ENCODE measurements at places on chromosomes 16 and 17. TPM values are rescaled to one million over a fixed set of nuclear protein-coding genes. Genes with fewer than 3 reads are reported as not detected.

GRCh38 chr16:69013991-69014390 lies 91.5 kb upstream of the HAS3 start:
- no peak for DNase-seq

DNA sequence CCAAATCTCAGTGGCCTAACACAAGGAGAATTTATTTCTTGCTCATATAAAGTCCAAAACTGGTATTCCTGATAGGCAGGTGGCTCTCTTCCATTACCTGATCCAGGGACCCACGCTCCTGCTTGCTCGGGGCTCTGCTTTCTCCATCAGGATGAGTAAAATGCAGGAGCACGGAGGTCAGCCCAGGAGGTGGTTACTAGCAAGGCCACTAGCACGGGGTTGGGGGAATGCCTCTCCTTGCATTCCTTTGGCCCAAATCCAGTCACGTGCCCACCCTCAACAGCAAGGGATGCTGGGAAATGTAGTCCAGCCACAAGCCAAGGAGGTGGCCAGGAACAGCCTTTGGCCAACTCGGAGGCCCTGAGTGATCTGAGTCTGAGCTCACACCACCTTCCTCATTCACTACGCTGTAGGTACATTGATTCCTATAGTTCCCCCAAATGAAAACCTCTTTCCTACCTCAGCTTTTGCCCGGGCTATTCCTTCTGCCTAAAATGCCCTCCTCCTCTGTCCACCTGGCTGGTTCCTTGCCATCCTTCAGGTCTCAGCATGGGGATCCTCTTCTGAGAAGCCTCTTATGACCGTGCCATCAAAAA lies 38.3 kb upstream of the HAPSTR1 start:
- DNase-seq: no peak

GRCh38 chr16:11744075-11744470 lies 1.4 kb upstream of the TXNDC11 start:
- DNase-seq: no peak

Gene SMG1
- 200 TPM for total RNA-seq

Gene TBC1D3
- not detected for total RNA-seq

- no peak for DNase-seq
Measured at GRCh38 chr17:3890878-3891219, 2.0 kb downstream of the CAMKK1 start.

Gene PPM1D
- 29.6 TPM for total RNA-seq

Gene LLGL1
- total RNA-seq: 16.6 TPM

DNA sequence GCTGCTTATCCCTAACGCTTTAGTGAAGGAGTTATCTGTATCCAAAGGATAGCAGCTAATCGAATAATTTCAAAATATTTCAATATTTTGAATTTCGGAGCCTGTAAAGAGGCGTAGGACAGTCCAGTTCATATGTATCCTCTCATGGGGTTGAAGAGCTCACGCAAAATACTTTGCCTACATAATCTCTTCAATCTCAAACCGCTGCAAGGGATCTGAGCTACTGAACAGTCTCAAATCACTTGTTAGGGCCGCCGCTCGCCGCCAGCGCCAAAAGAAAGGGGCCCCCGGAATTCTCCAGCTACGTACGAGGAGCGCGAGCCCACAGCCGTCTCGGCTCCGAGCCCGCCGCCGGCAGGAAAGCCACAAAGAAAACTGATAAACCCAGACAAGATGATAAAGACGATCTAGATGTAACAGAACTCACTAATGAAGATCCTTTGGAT lies 601 bp upstream of the RFWD3 start:
- no peak for DNase-seq

- no peak for DNase-seq
Measured at GRCh38 chr16:15925631-15926030, 23.8 kb upstream of the ABCC1 start.

Gene ALOX12
- total RNA-seq: 2.7 TPM

DNA sequence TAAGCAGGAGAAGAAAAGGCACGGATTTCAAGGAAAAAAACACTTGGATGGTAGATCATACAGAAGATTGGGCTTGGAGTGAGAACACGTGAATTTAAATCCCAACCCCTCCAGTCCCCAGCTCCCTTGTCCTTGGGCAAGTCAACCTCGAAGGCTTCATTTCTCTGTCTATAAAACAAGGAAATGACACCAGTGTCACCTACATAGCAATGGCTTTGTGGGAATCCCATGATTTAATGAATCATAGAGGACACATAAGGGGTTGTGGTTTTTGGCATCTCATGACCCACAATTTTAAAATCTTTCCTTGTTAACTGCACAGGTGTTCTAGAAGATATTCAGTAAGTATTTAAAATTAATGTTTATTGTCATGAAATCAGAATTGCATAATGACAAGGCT lies 8.2 kb upstream of the CCL2 start:
- DNase-seq: no peak

GRCh38 chr16:78709137-78709884 lies 609.9 kb downstream of the WWOX start:
- no peak for DNase-seq

Gene OR3A3
- total RNA-seq: not detected

- no peak for DNase-seq
Measured at GRCh38 chr16:88702371-88703210, 3.6 kb downstream of the RNF166 start.

GRCh38 chr16:51152691-51153576 lies 1.9 kb upstream of the SALL1 start:
- no peak for DNase-seq

GRCh38 chr17:17361543-17361866 lies 58.3 kb downstream of the NT5M start:
- no peak for DNase-seq

GRCh38 chr17:71639865-71640264 lies 481.0 kb upstream of the SOX9 start:
- DNase-seq: no peak

Data from CD4-positive, CD25-positive, alpha-beta regulatory T cell (primary cell).